SK-N-DZ (cell line): ENCODE measurements at places on chromosomes 13 and 19.

- no peak for DNase-seq
Observed at GRCh38 chr13:32443111-32443510, 15.2 kb upstream of the N4BP2L1 start.

GRCh38 chr19:51721905-51722304, 1.9 kb downstream of the HAS1 start:
- no peak for DNase-seq

DNA sequence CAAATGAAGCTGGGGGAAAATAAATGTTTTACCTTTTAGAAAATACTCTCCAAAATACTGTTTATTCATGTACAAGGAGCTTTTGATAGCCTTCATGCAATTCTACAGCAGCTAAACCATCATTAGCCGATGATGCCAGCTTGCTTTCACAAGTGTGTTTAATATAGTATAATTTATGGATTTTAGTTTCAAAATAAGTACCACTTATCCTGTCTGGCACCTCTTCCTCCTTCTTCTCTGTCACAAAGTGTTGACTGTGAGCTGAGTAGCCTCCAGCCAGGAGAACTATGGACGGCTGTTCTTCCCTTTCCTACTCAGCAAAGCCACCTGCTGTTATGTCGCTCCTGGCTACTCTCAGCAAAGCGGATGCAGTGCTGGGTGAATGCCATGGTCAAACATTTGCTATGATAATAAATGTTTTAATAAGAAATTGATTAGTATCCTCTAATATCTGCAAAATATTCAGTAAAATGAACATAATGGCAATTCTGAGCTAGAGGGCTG, 238.2 kb downstream of the LIG4 start:
- DNase-seq, result no peak

- no peak for DNase-seq
Observed at GRCh38 chr19:48959341-48960239, 4.9 kb downstream of the BAX start.

- DNase-seq, result no peak
Observed at GRCh38 chr13:100356889-100357288, 231.7 kb downstream of the GGACT start.

GRCh38 chr13:44181931-44182330, 191.7 kb upstream of the SERP2 start:
- DNase-seq, result no peak

GRCh38 chr19:46076951-46077814, 36.4 kb upstream of the IGFL4 start:
- DNase-seq, result peak; percentile 72

- DNase-seq, result no peak
Observed at GRCh38 chr19:42634409-42635232, 39.9 kb upstream of the CEACAM8 start.

DNA sequence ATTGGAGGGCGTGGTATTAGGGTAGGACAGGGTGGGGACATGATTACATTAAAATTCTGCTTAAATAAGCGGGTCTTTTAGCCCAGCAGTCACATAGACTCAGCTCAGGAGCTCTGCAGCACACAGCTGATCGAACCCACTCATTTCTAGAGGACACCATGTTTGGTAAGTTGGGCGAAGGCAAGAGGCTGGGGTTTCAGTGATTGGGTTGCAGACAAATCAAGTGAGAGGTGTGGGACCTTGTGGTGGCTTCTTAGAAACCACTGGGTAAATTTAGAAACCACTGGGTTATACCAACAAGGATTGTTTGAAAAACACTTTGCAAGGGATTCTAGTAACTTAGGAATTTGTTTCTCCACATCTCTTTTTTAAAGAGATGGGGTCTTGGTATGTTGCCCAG, at the start of gene LEUTX:
Gene LEUTX (plus strand): TSS at position 92 of the 400 bp plus-strand sequence. CDS start 67 bp downstream, at position 159.
- DNase-seq, result no peak

DNA sequence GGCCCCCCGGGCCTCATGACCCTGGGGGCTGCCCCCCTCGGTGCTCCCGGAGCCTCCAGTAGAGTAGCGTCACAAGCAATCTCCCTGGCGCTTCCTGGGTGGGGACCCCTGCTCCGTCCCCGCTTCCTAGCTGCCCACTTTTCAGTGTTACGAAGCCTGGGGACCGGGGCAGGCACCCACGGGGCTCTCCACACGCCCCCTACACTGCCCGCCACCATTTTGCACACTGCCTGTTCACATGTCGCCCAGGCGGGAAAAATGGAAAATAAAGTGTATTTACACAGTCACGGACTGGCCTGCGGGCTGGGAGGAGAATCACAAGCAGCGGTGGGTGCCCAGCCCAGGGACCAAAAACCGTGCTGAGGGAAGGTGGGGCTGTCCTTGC, 9.5 kb downstream of the PRR36 start:
- DNase-seq, result no peak

DNA sequence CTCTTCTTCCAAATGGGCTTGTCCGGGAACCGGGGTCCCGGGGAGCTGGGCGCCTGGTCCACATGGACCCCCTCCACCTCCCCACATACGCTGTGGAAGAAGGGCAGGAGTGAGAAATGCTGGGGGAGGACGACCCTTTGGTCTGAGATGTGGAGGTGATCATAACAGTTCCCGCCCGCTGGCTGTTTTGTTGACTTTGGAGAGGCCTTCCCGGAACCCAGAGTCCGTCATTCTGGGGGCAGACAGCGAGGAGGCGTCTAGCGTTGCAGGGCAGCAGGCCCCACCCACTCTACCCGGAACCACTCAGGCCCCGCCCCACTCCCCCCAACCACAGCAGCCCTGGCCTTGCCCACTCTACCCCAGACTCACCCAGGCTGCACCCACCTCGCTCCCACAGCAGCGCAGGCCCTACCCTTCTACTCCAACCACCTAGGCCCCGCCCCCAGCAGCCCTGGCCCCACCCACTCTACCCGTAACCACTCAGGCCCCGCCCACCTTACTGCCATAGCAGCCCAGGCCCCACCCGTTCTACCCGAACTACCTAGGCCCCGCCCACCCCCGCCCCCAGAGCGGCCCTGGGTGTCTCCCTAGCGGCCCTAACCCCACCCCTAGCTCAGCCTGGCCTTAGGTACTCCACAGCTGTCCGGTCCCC, 7.1 kb downstream of the GPR108 start:
- DNase-seq, result no peak

GRCh38 chr13:19663416-19663979, 30.0 kb downstream of the MPHOSPH8 start:
- no peak for DNase-seq

- DNase-seq, result no peak
Observed at GRCh38 chr19:2680808-2681207, 21.7 kb downstream of the GNG7 start.

GRCh38 chr19:55379174-55379573, 2.5 kb downstream of the TMEM190 start:
- no peak for DNase-seq

- DNase-seq, result no peak
Observed at GRCh38 chr13:19604306-19604705, 29.2 kb upstream of the MPHOSPH8 start.

- DNase-seq, result no peak
Observed at GRCh38 chr13:90898811-90899210, 448.7 kb upstream of the MIR17HG start.

DNA sequence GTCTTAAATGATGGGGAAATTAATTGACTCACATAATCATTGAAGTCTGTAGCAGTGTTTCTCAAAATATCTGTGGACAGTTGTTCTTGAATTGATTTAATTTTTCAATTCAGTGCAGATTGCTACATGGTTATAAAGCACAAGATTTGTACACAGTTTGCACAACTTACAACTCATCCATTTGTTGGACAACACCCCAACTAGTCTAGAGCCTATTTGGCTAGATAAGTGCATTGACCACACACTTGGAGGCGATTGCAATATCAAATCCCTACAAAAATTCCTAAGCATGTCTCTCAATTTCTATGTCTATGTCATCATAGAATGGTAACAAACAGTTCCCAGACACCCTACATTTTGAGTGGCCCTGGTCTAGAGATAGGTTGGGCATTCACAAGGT, 48.0 kb upstream of the IPO5 start:
- no peak for DNase-seq

DNA sequence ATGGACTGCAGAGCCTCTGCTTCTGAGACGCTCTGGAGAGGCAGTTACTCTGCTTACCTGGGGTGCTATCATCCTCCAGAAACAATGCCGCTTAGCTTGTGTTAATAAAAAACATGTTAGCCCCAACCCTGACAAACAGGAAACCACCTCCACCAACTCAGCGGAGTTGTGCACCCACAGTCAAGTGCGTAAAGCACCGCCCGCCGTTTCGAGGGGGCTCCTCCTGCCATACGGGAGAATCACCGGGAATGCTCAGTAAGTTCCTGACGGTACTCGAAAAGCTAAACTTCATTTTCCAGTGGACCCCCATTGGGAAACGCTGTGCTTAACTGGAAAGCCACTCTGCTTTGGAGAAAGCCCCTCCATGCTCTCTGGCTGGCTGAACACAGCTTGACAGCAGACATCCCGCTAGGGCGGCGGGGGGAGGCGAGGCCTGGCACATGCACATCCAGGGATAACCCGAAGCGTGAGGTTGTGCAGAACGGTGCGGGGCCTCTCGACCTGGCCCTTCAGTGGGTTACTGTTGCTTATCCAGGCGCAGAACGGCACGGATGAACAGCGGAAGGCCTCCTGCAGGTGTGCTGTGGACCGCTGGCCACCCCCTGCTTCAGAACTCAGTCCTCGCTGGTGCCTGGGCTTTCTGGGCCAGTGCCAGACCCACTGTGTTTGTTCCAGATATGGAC, 17.1 kb downstream of the GAS6 start:
- DNase-seq, result no peak

DNA sequence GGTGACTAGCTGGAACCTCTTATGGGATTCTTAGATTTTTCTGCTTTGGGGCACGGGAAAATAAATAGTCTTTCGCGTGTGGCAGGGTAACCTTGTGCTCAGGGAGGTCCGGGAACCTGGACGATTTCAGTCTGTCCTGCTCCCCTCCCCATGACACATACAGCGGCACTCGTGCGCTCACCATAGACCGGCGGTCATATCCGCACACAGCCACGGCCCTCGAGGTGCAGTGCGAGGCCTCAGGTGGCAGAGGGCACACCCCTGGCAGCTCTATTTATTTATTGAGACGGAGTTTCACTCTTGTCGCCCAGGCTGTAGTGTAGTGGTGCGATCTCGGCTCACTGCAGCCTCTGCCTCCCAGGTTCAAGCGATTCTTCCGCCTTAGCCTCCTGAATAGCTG, 3.0 kb downstream of the ONECUT3 start:
- no peak for DNase-seq

- DNase-seq, result no peak
Observed at GRCh38 chr13:48086272-48086671, 8.6 kb downstream of the MED4 start.
